Activated CD8-positive, alpha-beta T cell treated with anti-CD3 and anti-CD28 coated beads, Interleukin-2, amount 10 ng/mL, durations not matched to agents 7 days and 5 days (primary cell): ENCODE measurements at places on chromosomes 11 and 22. TPM values are rescaled to one million over a fixed set of nuclear protein-coding genes. Genes with fewer than 3 reads are reported as not detected.

GRCh38 chr11:116541460-116541859 lies 231.3 kb downstream of the BUD13 start:
- no peaks in the 10 kb centered on the region for H3K36me3 ChIP-seq
- no peak overlapping the region for H3K4me3 ChIP-seq
- no peaks in the 10 kb centered on the region for H3K27me3 ChIP-seq
- no peak for DNase-seq
- H3K4me1 ChIP-seq, result no peaks in the 10 kb centered on the region

- no peak for DNase-seq
- no peaks in the 10 kb centered on the region for H3K36me3 ChIP-seq
- no peaks in the 10 kb centered on the region for H3K4me1 ChIP-seq
These were observed 53.3 kb downstream of the SMIM38 start for GRCh38 chr11:69209038-69209350.

DNA sequence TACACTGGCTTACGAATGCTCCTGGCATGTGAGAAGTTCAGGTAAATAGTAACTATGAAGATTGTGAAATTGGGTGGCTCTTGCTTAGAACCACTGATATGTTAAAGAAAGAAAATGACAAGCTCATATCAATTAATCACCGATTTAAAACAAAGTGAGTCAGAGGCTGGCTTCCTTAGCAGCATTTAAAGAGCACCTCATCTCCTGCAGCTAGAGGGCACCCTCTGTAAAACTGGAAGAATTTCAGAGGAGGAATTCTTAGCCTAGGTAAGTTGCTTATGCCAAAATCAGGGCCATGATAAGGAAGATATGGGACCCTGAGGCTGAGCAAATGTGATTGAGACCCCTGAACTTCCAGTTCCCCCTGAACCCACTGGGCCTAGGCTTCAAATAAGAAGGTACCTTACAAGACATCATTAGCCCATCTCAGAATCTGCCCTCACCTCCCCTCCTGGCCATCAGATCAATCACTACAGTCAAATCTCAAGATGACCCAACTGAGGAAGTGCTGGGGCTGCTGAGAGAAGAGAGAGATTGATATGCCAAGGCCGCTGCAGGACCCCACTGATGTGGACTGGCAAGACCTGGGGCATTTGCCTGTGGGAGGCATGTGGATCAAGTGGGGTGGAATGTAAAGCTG lies 8.6 kb upstream of the CD3E start:
- no peaks in the 10 kb centered on the region for H3K27me3 ChIP-seq
- peaks cover 22% of the 10 kb centered on the region for H3K4me1 ChIP-seq
- H3K36me3 ChIP-seq, result no peaks in the 10 kb centered on the region

DNA sequence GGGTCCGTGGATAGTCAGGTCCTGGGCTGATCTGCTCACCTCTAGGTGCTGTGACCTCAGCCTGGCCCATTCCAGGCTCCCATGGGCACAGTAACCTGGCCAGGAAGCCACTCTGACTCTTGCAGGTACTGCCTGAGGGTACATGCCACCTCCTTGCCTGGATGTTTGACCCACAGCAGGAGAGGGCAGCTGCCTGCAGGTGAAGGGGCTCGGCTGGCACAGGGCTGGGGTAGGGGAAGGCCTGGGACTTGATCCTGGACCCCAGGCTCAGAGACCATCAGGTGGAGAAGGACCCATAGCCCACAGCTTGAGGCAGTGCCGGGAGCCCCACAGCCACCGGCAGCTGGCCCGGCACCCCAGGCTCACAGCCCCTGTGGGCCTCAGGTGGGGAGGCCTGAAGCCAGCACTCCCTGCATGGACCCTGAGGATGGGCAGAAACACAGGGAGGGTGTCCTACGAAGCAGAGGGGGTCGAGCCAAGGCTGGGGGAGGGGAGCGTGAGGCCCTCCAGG lies 2.7 kb downstream of the LRRC56 start:
- H3K4me1 ChIP-seq, result peaks cover 20% of the 10 kb centered on the region
- H3K36me3 ChIP-seq, result no peaks in the 10 kb centered on the region
- DNase-seq, result no peak
- no peak overlapping the region for H3K4me3 ChIP-seq
- no peaks in the 10 kb centered on the region for H3K27me3 ChIP-seq
- no peak overlapping the region for H3K27ac ChIP-seq

DNA sequence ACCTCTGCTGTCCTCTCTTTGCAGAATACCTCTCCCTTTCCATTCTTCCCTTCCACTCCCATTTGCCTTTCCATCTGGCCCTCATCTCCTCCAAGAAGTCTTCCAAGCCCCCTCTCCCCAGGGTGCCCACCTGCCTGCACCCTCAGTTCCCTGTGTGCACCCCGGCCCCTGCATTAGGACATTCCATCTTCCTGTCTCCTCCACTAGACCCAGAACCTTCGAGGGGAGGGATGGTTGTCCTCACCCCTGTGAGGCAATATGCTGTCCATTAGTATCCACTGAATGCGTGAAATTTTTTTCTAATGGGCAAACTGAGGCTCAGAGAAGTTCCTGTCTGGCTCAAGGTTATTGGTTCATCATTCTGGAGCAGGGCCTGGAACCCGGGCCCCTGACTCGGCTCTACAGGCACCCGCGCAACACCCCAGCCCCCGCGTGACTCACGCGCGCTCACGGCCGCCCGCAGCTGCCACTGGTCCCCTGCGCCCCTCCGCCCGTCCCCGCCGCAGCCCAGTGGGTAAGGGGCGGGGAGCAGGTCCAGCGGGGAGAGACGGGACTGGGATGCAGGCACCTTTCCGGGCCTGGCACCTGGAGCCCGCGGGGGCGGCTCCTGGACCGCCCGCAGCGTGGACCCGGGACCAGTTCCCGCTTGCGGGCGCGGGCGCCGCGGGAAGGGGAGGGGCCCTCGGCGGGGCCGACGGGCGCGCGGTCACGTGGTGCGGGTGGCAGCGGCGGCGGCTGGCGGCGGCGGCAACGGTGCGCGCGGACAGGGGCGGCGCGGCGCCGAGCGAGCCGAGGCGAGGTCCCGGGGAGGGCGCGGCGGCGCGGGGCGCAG lies 7.0 kb downstream of the SEPTIN3 start:
- peak overlapping the region; percentile 47 for H3K4me3 ChIP-seq
- no peaks in the 10 kb centered on the region for H3K36me3 ChIP-seq
- peaks cover 5% of the 10 kb centered on the region for H3K4me1 ChIP-seq
- H3K27ac ChIP-seq, result no peak overlapping the region
- peaks cover 56% of the 10 kb centered on the region for H3K27me3 ChIP-seq
- DNase-seq, result peak; percentile 38

GRCh38 chr22:37439347-37439746 lies 12.1 kb upstream of the ELFN2 start:
- peaks cover 6% of the 10 kb centered on the region for H3K4me1 ChIP-seq
- H3K4me3 ChIP-seq, result no peak overlapping the region
- no peak for DNase-seq
- peaks cover 2% of the 10 kb centered on the region for H3K36me3 ChIP-seq
- no peak overlapping the region for H3K27ac ChIP-seq

GRCh38 chr11:119765628-119766027 lies 36.6 kb upstream of the NECTIN1 start:
- no peaks in the 10 kb centered on the region for H3K4me1 ChIP-seq
- no peaks in the 10 kb centered on the region for H3K36me3 ChIP-seq

DNA sequence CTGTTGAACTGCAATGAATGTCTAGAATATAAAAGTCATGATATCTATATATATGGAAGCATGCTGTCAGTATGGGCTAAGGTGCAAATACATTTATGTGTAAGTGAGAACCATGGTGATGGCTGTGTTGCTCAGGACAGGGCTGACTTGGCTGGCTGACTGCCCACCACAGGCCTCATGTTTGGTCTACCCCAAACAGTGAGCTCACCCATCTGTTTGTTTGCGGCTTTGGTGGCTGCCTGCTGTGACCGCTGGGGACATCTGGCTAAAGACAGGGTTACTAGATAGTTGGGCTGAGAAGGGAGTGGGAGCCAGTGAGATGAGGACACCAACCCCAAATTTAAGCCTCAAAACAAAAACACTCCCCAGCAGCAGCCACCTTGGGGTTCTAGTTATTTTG lies 6.3 kb downstream of the CD44 start:
- peaks cover 84% of the 10 kb centered on the region for H3K4me1 ChIP-seq
- DNase-seq, result no peak
- H3K27me3 ChIP-seq, result no peaks in the 10 kb centered on the region

GRCh38 chr11:720642-721246 lies 14.7 kb downstream of the EPS8L2 start:
- no peaks in the 10 kb centered on the region for H3K36me3 ChIP-seq
- peaks cover 18% of the 10 kb centered on the region for H3K4me1 ChIP-seq
- H3K27me3 ChIP-seq, result peaks cover 25% of the 10 kb centered on the region
- DNase-seq, result peak; percentile 44
- no peak overlapping the region for H3K4me3 ChIP-seq

DNA sequence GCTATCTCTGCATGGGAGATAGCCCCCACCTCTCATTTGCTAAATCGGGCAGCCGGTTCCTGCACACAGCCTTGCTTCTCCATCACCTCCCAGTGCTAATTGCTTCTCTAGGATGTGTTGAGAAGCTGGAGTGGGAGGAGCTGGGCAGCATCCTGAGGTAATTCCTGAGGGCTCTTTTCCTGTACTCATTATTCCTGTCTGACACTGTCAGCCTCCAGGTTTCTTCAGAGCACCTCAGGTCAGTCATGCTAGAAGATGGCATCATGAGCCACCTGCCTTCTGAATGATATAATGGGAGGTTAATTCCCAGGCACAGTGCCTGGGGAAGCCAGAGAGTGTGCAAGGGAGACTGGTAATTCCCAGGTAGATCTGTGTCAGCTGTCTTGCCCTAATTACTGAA lies 133.0 kb downstream of the RAB38 start:
- peaks cover 5% of the 10 kb centered on the region for H3K27me3 ChIP-seq
- no peak for DNase-seq
- no peaks in the 10 kb centered on the region for H3K36me3 ChIP-seq
- no peak overlapping the region for H3K4me3 ChIP-seq
- H3K27ac ChIP-seq, result no peak overlapping the region

GRCh38 chr11:36033936-36034335 lies 90.1 kb downstream of the LDLRAD3 start:
- no peaks in the 10 kb centered on the region for H3K4me1 ChIP-seq
- H3K27me3 ChIP-seq, result peaks cover 3% of the 10 kb centered on the region
- no peak overlapping the region for H3K27ac ChIP-seq
- H3K4me3 ChIP-seq, result no peak overlapping the region
- no peaks in the 10 kb centered on the region for H3K36me3 ChIP-seq
- no peak for DNase-seq

DNA sequence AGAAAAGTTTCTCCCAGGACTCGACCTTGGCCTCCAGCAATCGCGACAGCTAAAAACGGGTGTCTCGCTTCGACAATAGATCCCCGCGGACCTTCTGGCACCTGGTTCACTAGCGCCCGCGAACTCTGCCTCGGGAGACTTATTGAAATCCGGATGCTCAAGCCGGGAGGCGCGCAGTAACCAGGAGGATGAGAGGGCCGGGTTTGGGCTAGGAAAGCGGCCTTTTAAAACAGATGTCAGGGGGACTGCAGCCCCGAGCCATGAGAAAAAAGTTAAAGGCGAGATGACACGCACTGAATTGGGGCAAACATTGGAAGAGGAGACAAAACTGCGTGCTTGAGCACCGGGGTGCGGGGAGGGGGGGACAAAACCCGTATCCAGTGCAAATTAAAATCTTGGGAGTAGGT lies 637 bp upstream of the ZBTB16 start:
- peaks cover 55% of the 10 kb centered on the region for H3K27me3 ChIP-seq
- H3K27ac ChIP-seq, result peak overlapping the region; percentile 57
- H3K4me3 ChIP-seq, result peak overlapping the region; percentile 79

GRCh38 chr11:77677138-77677537 lies 39.5 kb upstream of the CLNS1A start:
- H3K4me3 ChIP-seq, result no peak overlapping the region
- peaks cover 44% of the 10 kb centered on the region for H3K36me3 ChIP-seq
- no peak for DNase-seq
- H3K27me3 ChIP-seq, result no peaks in the 10 kb centered on the region

DNA sequence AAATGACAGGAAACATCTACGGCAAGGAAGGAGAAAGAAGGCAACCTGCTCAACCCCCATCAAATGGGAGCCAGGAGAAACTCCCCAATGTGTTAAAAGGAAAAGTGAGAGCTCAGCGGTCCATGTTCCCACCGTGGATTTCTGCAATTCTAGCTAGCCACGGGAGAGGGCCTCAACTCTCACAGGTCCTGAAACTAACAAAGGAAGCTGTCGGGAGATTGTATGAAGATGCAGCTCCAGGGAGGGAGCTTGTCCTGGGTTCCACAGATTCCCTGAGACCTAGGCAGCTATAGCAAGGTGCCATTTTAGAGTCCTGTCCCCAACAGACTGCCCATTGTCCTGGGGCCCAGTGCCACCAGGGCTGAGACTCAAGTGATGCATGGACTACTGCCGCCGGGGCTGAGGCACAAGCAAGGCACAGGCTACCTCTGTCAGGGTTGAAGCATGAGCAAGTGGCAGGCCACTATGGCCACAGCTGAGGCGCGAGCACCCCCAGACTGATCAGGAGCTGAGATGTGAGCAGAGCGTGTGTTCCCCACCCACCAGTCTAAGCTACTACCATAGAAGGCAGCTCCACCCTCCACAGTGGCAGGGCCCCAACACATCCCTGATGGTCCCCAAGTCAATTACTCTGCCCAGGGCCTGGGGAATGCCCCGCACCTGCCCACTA lies 31.3 kb downstream of the RSF1 start:
- no peaks in the 10 kb centered on the region for H3K27me3 ChIP-seq
- no peak overlapping the region for H3K4me3 ChIP-seq
- H3K36me3 ChIP-seq, result peaks cover 48% of the 10 kb centered on the region
- peaks cover 14% of the 10 kb centered on the region for H3K4me1 ChIP-seq
- DNase-seq, result no peak

Gene BRSK2
- not detected for total RNA-seq

Gene SSTR3
- total RNA-seq, result 3.5 TPM

Gene WNT7B
- total RNA-seq, result not detected

Gene AQP11
- total RNA-seq, result 0.39 TPM

Gene ANO9
- total RNA-seq, result 72.6 TPM
